ENCODE measurements at places on chromosomes 5 and 9.

DNA sequence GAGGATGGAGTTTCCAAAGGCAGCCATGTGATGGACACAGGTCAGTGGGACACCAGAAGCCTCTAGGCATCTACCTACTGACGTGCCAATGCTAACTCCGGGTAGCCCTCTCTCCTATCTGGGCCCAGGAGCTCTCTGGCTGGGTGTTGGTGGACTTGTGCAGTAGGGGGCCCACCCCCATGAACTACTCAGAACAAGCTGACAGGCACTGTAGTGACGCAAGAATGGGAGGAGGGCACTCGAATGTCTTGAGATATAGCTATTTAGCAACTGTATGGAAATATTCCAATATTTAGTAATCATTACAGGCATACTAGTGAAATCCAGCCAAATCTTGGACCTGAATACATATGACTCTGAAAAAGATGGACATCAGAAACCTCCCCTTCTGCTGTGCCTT is 5.7 kb upstream of the DOCK2 start:
- DNase-seq = no peak

DNA sequence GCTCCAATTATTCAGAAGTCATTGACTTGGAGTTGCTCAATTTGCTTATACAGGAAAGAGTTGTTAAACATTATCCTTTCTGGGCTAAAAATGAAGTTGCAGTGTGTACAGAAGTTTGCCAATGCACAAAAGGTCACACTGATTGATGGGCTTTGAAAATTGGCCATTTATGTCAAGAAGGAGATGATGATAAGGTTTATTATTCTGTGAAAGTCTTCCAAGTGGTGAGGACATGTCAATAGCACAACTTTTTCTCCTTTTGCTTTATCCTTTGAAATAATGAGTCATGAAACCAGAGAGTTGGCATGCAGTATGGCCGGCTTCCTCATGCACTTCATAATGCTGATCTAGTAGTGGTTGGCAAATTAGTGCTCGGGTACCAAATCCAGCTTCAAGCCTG is 848.5 kb upstream of the WWC1 start:
- no peak for DNase-seq

GRCh38 chr5:76535577-76535976 is 87.6 kb downstream of the F2RL2 start:
- DNase-seq = no peak

- no peak for DNase-seq
These were observed 40.2 kb downstream of the TLR4 start for GRCh38 chr9:117744369-117744768.

GRCh38 chr5:175728316-175728715 is 70.4 kb downstream of the HRH2 start:
- DNase-seq = no peak

GRCh38 chr5:104843822-104844221 is 1281.2 kb upstream of the NUDT12 start:
- DNase-seq = no peak

DNA sequence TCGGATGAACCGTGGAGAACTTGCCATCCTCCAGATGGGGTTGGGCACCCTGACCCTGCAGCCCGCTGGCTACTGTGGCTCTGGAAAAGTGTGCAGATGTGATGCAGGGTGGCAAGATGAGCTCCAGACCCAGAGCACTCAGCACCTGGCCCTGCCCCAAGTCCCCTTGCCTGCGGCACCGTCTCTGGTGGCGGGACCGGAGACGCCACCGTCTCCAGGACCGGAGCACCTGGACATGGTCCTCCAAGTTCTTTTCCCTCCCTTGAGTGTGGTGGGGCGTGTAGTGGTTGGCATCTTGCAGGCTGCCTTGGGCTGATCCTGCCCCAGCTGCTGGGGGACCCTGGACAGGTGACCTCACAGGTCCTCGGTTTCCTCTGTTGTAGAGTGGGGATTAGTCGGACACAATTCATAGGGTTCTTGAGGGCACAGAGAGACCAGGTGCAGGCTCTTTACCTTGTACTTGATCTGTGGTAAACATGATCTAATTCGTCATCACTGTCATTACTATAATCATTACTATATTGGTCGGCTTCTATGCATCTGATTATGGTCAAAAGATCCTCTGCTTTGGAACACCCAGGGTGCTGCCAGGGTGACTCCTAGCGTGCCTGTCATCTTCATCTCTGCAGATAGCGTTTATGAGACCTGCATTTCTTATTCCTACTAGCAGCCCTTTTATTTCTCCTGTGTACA is 83.5 kb downstream of the COL5A1 start:
- no peak for DNase-seq

DNA sequence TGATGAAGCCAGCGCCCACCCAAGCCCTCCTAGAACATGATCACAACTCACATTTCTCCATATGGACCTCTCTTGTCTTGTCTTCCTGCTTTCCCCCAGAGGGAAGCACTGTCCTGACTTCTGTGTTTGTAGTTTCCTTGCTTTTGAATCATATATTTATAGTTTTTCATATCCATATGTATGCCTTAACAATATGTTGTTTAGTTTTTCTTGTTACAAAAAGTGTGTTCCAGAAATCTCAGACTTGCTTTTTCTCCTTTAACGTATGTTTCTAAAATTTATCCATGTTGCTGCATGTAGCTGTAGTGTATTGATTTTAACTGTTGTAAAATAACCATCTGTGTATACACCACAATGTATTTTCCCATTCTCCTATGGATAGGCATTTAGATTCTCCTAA is 182.0 kb upstream of the SMIM23 start:
- no peak for DNase-seq

GRCh38 chr5:164532235-164532900 is 1026.9 kb downstream of the MAT2B start:
- DNase-seq = no peak

- peak; percentile 12 for DNase-seq
These were observed 802 bp downstream of the ITGA2 start for GRCh38 chr5:52989781-52990527.

DNA sequence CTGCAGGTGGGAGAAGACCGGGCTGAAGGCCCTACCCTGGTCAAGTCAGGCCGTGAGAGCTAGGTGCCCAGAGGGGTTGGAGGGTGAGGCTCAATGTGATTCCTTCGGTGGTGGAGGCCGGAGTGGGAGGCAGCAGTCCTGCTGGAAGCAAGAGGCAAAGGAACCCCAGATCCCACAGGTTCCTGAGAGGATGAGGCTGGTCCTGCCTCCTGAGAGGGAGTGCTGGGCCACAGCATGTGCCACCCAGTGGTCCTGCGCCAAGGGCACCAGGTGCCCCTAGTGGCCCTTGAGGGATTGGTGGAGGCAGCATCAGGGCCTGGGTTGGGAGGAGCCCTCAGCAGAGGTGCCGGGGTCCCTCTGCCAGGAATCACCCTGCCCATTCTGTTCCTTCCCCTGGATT is 59.1 kb downstream of the BARX1 start:
- no peak for DNase-seq

GRCh38 chr9:3576328-3576727 is 50.5 kb upstream of the RFX3 start:
- no peak for DNase-seq

- DNase-seq = no peak
These were observed 121.2 kb upstream of the GRIN3A start for GRCh38 chr9:101859620-101860019.

- no peak for DNase-seq
These were observed 118.3 kb upstream of the BOD1 start for GRCh38 chr5:173734716-173735115.

DNA sequence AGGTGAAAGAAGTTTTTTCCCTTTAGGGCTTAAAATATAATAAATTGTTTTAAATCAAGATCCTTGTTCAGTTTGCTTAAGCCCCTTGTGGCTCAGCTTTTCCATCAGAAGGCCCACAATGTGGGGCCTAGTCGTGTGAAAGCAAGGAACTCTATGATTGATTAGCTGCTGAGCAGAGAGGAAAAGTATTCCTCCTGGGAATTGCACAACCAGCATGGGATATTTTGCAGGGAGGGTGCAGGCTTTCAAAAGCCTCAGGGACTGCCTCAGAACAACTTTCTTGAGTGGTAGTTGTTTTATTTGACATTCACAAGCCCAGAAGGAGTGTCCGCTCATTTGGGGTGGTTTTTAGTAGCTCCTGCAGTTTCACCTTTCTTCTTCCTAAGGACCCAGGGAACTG is 19.8 kb downstream of the TTC23L start:
- DNase-seq = no peak

DNA sequence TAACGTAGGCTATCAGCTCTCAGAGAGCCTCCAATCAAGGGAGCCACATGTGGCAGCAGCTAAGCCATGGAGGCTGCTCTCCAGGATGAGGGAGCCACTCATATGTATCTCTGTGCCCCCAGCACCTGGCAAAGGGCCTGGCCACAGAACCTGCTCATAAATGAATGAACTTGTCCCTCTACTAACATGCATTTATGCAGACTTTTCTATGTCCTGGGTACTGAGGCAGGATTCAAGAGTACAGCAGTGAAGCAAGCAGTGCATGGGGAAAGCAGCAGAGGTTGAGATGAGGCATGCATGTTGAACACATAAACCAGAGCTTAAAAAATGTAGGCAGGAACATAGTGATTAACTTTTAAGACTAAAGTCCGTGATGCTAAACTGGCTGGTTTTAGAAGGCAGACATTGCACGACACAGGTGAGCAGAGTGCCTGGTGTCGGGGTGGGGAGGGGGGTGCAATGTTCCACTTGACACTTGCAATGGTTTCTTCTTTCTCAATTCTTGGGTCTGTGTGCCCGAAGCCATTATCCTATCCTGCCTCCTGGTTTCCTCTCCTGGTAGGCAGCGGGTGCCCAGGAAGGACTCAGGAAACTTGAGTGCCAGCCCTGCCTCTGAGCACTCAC is 142.8 kb upstream of the ALDH1B1 start:
- no peak for DNase-seq

DNA sequence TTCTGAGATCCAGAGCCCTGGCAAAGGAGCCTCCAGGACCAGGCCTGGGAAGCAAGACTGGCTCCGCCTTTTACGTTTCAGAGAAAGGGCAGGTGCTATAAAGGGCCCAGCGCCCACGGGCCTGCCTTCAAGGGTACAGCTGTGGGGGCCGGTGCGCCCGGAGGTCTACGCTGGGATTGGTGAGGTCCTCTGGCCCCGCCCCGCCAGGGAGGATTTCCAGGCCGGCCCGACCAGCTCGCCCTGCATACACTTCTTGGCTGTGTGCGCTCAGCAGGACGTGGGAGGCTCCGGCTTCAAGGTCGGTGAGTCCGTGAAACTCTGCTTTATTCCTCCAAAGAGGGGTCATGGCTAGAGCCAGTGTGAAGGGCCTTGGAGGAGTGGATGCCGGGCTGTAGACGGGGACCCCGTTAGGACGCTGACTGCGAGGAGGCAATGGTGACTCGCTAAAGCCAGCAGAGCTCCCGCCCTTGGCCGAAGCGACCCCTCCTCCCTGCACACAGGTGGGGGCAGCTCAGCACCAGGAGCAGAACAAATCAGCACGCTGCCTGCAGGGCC is at the start of gene CKMT2:
Gene CKMT2 (plus strand): TSS at position 243 of the 555 bp plus-strand sequence. CDS start 17,811 bp downstream, outside the sequence.
- DNase-seq = no peak

GRCh38 chr9:137552022-137552768 is 516 bp downstream of the MRPL41 start:
- DNase-seq = no peak
